ENCODE measurements at places on chromosomes 2 and 18.

DNA sequence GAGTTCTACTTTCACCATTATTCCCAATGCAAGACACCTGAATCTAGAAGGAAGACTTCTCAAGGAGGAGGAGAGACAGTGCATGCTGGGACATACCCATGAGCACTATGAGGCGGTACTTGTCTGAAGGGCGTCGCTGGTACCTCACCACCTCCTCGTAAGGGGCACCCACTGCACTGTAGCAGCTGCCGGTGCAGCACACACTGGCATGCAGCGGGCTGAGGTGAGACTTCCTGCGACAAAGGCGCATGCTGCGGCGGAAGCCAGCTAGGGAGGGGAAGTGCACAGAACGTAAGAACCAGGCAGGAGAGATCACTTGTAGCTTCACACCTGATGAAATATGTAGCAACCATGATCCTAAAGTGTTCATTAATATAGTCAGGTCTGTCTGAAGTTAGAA is 12.8 kb upstream of the TMEM237 start:
- DNase-seq: no peak

DNA sequence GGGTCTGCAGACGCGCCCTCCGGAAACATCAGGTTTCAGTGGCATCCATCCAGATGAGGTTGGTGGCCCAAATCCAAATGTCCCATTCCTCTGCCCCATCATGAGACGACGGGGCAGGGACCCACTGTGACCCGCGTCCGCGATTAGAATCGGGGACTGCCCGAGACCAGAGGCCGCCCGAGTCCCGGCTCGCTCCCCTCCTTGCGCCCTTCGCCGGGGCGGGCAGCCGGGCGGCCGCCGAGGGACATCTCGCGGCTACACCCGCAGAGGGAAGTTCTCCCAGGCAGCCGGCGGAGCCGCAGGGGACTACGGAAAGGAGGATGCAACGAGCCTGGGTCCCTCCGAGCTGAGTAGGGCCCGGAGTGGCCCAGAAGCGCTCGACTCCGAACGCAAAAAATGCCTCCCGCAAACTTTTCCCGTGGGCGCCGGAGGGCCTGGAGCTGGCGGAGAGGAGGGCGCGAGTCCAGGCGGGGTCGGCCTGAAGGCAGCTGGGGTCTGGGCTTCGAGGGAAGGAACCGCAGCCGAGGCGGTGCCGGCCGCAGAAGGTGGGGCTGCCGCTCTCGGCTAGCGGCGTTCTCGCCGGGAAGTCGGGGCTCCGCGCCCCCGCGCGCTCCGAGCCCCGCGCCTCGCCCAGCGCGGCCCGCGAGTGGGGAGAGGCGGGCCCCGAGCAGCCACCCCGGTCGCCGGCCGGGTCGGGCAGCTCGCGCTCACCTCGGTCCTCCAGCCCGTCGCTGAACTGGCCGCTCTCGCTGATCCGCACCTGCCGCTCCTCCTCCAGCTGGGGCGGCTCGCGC is 580 bp downstream of the TMEM163 start:
- DNase-seq: no peak

GRCh38 chr2:230521386-230521785 is 105.4 kb downstream of the SP100 start:
- no peak for DNase-seq

DNA sequence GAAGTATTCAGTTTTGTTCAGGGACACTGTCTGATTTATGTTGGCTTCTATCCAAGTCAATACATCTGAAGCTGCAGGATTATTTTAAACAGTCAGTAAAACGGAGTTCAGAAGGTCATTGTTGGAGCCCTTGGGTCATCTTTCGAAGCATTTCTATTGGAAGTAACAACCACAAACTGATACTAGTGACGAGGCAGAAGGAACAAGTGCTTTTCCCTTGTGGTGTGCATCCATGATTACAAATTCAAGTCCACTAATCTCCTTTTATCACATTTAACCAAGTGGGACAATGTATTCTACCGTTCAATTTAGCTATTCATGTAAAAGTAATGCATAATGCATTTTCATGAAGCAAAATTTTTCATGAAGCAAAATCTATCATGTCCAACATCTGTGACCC is 76.9 kb downstream of the CD226 start:
- no peak for DNase-seq

- no peak for DNase-seq
Measured at GRCh38 chr2:149430743-149431736, 100.7 kb downstream of the LYPD6 start.

GRCh38 chr2:144082327-144082726 is 437.6 kb downstream of the ZEB2 start:
- DNase-seq: no peak

DNA sequence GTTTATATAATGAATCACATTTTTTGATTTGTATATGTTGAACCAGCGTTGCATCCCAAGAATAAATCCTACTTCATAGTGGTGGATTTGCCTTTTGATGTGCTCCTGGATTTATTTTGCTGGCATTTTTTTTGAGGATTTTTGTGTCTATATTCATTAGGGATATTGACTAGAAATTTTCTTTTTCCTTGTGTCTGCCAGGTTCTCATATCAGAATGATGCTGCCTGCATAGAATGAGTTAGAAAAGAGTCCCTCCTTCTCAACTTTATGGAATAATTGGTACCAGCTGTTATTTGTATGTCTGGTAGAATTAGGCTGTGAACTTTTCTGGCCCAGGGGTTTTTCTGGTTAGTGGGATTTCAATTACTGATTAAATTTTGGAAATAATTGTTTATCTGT is 457.4 kb upstream of the DSEL start:
- DNase-seq: no peak

- DNase-seq: no peak
Measured at GRCh38 chr2:118836411-118836930, 11.0 kb downstream of the EN1 start.

GRCh38 chr2:207073801-207074678 is 91.7 kb downstream of the KLF7 start:
- no peak for DNase-seq

DNA sequence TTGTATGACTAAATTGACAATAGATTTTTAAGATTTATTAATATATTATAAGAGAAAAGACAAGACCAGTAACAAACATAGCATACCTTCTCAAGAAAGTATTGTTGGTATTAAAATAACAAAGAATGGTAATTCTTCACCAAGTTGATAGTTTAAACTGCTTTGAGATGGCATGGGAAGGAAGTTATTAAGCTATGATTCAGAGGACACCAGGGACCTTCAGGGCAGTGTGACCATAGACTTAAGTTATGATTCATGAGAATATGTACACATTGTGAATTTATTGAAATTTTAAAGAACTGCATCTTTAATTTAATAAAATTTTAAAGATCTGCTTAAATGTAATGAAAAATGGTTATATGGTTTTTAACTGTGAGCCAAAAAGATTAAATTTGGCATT is 205.7 kb downstream of the DSEL start:
- DNase-seq: peak; percentile 19

Measured in mammary epithelial cell (primary cell).